ENCODE measurements at places on chromosomes 2 and 18.

DNA sequence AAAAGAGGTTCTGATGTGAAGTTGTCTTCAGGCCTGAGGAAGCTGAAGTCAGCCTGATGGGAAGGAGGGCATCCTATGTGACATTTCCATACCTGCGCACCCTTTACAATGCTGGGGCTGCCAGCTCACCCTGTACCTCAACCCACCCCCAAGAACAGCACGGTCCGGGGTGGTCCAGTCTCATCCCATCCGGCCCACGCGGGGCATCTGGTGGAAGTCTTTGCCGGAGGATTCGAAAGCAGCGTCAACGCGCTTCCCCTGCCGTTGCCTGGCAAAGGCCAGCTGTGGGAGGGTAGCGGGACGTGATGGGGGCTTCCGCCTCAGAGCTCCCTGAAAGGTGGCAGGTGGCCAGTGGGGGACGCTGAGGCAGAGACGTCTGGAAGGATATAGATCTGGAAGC is 113.6 kb upstream of the ANKRD30BL start:
- DNase-seq: no peak

DNA sequence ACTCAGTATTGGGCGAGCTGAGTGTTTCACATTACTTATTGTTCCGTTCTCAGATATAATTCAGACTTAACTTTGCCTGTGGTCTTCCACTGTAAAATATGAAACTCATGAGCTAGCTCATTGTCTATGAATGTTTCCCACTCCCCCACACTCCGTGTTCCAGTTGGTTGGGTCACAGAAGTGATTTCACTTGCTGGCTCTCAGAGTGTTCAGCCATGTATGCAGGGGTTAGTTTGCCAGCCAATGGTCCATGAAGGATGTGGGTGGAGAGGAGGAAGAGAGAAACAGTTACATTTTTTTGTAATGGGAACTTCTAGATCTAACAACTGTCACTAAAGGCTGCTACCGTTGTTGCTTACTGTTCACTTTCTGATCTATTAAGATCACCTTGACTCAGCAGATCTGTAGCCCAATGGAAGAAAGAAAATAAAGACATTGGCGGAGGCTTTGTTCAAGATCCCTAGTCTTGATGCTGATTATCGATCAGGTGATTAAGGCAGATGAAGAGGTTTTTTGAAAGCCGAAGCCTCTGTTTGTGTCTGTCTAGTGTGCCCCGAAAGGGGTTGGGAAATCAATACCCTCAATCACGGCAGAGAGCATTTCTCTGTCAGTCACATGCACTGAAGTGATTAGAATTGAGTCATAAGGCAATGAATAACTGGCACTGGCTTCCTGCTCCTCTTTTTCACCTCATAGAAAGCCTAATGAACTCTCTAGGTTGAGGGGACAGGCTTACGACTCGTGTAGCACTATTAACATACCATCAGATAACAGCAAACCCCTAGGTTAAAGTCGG is 279.7 kb upstream of the FIGN start:
- no peak for DNase-seq

GRCh38 chr18:77138270-77138669 is 5.7 kb upstream of the MBP start:
- DNase-seq: no peak

DNA sequence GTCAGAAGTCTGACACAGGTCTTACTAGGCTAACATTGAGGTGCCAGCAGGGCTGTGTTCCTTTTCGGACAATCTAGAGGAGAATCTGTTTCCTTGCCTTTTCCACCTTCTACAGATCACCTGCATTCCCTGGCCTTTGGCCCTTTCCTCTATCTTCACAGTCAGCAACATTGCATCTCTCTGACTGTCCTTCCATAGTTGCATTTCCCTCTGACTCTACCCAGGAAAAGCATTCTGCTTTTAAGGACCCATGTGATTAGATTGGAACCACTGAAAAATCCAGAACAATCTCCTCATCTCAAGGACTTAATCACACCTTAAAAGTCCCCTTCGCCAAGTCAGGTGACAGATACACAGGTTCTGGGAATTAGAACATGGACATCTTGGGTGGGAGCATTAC is 181.5 kb downstream of the SLC8A1 start:
- no peak for DNase-seq

DNA sequence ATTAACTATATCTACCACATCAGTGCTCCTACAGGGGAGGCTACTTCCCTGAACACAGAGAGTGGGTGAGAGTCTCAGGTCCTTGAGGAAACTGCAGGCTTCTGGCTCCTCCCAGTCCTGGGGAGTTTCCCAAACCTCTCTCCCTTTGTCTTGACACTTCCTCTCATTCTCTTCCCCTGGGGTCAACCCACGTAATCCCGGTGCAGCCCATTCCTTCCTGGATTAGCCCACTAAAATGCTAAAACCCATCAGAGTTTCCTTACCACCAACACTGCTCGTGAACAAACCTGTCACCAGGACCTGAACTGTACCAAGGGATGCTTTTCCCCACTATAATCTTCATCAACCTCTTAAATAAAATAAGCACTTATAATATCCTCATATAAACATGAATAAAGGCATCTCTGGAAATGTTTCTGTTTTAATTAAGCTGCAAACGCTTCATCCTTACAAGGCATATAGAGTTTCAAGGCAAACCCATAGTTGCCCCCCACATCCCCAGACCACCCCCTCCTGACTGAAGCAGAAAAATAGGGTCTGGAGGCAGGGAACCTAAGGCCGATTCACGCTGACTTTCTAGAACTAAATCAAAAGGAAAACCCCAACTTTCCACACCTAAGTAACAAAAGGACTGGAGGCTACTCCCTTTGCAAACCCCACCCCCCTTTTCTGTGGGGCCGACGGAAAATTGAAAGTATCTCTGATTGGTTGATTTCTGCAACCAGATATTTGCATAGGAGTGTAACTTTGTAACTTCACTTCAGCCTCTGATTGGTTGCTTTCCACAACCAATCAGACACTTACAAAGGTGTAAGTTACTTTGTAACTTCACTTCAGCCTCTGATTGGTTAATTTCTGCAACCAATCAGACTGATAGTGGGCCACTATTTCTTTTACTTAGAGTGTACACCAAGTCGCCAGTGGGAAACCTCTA is 19.0 kb downstream of the TMSB10 start:
- no peak for DNase-seq

DNA sequence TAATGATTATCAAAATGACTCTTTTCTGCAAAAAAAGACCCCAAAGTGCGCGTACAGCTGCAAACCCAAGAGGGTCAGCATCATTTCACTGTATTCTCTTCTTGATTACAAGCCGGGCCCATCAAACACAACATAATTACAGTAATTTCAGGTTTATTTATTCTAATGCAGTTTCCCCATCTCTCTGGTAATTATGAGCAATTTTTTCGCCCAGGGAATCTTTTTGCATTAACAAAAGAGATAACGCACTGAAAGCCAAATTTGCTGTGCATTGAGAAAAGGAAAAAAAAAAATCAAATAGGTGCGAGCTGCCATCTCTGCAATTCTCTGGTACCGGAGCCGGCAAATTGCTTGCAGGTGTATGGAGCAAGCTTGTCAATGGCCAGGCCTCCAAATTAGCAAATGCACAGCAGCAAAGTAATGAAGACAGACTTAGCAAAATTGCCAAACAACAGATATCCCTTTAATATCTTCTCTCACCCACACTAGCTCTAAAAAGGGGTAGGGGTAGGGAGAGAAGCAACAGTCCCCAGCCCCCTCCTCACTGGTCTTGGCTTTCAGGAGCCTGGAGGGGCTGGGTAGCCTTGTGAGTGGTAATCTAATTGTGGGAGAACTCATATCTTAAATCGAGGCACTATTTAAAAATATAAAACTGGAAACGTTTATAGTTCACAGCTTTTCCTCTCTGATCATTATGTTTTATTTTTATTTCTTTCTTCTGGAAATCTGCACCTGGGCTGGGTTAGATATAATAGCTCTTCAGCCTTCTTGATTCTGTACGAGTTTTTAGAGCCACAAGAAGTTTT is 6.7 kb downstream of the DLX1 start:
- no peak for DNase-seq

DNA sequence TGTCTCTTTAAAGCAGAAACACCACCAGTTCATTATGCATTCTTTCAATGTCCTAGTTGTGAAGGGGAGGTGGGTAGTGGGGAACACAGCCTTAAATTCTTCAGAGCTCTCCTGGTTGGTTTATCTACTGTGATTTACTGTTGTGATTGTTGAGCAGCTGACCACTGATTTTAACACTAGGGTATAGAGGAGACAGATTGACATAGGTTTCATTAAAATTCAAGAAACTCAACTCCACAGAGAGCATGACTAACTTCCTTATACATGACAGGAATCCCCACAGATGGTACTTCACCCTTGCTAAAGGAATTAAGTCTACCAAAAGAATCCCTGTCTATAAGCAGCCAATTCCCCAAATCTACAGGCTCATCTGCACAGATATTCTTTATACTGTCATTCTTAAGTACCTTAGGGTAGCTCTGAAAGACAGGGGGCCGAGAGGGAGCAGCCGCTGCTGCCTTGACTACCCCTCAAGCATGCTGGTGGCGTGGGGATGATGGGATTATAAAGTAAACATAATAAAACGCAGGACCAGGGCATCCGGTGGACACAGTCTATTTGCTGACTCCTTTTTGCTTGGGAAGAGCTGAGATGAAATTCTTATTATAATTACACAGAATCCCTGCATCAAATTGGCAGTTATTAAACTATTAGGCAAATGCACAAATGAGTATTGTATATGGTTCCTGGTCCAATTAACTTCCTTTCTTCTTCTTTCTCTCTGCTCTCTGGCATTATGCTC is 1377.6 kb upstream of the PIK3C3 start:
- no peak for DNase-seq

- DNase-seq: no peak
These were observed 94.0 kb downstream of the CDK15 start for GRCh38 chr2:201900362-201900761.

DNA sequence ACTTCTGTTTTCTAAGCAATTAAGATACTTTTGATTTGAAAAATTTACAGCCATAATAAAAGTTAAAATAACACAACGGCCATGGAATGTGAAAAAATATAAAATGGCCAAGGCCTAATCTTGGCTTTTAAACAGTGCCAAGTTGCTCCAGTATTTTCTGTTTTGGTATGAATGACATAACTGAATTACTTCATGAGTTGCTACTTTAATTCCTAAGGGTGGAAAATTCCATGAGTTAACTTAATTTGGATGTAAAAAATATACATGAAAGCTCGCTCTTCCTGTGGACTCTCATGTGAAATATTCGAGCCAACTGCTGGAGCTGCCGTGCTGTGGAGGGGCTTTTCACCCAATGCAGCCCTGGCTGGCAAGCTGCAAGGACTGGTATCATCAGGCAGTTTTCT is 286.0 kb upstream of the CCDC68 start:
- DNase-seq: no peak

GRCh38 chr2:239831861-239832489 is 193.2 kb downstream of the NDUFA10 start:
- DNase-seq: no peak

GRCh38 chr2:217614096-217614495 is 388.7 kb downstream of the TNS1 start:
- no peak for DNase-seq

GRCh38 chr2:168801961-168802858 is at the start of gene NOSTRIN:
Gene NOSTRIN (plus strand): TSS chr2:168802637. CDS start chr2:168802647, 10 bp downstream.
- peak; percentile 86 for DNase-seq

DNA sequence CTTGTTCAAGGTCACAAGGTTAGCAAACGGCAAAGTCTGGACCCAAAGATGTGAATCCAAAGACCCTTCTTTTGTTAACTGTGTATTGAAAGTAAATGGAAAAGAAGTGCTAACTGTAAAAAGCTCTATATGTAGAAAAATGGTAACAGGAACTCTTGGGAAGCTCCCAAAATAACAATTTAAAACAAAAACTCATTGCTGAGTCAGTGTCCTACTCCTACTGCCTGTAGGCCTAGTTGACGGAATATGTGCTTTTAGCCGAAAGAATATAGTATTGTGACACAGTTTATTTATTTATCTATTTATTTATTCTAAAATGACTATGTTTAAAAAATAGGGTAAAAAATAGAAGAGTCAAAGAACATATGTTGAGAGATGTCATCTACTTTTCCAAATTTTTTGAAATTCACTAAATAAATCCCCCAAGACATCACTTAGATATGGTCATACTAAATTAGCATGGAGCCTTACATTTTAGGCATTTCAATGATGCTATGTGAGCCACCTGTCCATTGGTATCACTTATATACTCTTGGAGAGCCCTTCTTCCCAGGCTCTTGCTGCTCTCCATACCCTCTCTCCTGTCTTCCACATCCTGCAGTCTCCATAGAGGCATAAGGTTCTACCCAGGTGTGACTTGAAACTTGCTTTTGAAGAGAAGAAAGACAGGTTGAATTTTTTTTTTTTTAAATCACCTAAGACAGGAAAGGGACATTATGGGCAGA is 13.7 kb downstream of the COL5A2 start:
- DNase-seq: no peak

- DNase-seq: no peak
These were observed 120.5 kb downstream of the AFF3 start for GRCh38 chr2:100021791-100022340.

GRCh38 chr2:74919827-74920226 is 38.6 kb upstream of the POLE4 start:
- DNase-seq: peak; percentile 53

- no peak for DNase-seq
These were observed 126.6 kb downstream of the DPP4 start for GRCh38 chr2:161947406-161947805.

DNA sequence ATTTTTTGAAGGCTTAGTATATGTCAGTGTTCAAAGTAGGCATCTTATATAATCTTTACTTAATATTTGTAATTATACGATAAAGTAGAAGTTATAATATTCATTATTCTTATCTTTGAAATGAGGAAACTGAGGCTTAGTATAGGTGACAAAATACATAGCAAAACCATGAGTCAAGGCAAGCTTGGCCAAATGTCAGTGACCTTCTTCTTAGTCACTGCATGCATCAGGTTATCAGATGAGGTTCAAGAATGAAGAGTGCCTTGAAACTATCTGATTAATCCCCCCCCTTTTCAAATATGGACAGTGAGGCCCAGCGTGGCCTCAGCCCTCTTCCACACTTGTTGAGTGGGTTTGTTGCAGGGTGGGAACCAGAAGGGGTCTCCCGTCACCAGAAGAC is 59.3 kb downstream of the PMAIP1 start:
- DNase-seq: peak; percentile 25

- no peak for DNase-seq
These were observed 9.3 kb downstream of the SEC11C start for GRCh38 chr18:59149007-59149406.

DNA sequence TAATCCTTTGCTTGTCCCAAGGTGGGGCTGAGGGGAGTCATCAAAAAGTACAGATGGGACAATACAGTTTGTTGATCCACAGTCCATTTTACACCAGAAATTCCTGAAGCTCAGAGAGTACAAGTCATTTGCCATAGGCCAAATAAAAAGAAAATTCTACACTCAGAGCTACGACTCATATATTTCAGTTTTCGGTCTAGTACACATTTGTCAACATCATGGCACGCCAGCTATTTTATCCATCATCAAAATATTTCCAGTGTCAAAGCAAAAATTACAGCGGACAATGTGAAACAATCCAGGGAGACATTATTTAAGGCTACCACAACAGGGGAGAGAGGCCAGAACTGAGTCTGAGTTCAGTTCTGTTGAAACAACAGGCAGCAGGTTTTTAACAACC is 587.5 kb upstream of the DSEL start:
- no peak for DNase-seq

- no peak for DNase-seq
These were observed 152.5 kb downstream of the ICOS start for GRCh38 chr2:204089105-204089504.

- no peak for DNase-seq
These were observed 82.3 kb upstream of the MCFD2 start for GRCh38 chr2:46997884-46998283.

- no peak for DNase-seq
These were observed 515.5 kb upstream of the MYT1L start for GRCh38 chr2:2846332-2847208.

Measured in LoVo (cell line).